Kasumi-1 (cell line): ENCODE measurements at places on chromosomes 7 and 10.

- no peak for DNase-seq
These were observed 59.2 kb downstream of the ANLN start for GRCh38 chr7:36448781-36449379.

DNA sequence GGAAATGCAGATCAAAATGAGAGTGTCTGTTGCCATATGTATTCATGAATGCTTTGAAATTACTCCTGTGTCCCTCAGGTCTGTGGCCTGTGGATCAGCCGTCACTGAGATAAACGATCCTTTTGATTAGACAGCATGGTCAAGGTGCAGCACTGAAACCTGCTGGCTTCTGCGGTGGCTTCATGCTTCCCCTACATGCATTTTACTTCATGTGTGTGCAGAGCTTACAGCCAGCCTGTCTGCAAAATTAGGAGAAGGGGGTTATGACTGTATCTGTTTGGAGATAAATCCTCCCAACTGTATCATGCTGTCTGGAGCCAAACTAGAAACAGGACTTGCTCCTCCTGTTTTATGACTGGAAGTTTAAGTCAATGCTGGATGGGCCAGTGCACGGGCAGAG, 71.0 kb upstream of the PLPP4 start:
- DNase-seq, result no peak

- DNase-seq, result no peak
These were observed 342.1 kb downstream of the BMPER start for GRCh38 chr7:34247468-34247867.

- no peak for DNase-seq
These were observed 683.2 kb upstream of the LRRN3 start for GRCh38 chr7:110407706-110408105.

- peak; percentile 34 for DNase-seq
These were observed 28.7 kb downstream of the NUP42 start for GRCh38 chr7:23210506-23210905.

DNA sequence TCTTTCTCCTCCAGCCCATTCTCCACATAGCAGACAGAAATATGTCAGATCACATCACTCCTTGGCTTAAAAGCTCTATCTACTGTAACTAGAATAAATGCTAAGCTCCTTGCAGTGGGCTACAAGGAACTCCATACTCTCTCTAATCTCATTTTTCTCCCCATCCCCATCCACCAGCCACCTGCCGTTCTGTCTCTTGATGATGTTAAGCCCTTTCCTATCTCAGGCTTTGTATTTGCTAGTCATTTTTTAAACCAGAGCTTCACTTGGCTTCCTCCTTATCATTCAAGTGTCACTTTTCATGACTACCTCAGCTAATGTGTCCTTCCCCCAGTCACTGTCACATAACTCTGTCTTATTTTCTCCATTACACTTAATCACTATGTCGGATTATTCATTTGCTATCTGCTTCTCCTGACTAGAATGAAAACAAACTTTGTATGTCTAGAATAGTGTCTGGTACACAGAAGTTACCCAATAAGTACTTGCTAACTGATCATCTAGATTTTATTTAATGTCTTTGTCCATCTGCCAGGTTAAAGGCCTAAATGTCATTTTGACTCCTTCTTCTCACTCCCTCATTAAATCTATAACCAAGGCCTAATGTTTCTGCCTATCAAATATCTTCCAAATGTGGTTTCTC, 87.2 kb upstream of the RPA3 start:
- DNase-seq, result no peak

DNA sequence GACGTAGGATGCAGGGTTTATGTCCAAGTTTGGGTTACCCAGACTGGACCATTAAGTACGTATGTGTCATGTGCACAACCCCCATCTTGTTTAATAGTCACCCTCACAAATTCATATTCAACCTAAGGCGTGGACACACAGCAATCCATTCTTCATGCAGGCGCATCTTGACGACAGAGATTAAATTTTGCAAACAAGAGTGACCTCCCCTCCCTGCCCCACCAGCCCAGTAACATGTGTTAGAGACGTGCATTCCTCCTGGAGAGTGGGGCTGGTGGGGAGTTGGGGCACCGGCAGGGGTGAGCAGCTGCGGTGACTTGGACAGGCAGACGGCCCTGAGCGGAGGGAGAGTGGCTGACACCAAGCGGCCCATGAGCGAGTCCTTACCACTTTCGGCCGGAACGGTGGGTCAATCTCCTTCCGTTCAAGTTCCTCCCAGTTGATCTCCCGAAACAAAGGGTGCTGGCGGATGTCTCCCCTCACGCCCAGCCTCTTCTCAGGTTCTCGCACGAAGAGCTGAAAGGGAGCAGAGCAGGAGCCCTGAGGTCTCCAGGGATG, 149.6 kb downstream of the PRKCQ start:
- DNase-seq, result no peak

- no peak for DNase-seq
These were observed 35.5 kb downstream of the GPRIN2 start for GRCh38 chr10:46520941-46521340.

- DNase-seq, result no peak
These were observed 40.4 kb downstream of the PROSER2 start for GRCh38 chr10:11863353-11864109.

DNA sequence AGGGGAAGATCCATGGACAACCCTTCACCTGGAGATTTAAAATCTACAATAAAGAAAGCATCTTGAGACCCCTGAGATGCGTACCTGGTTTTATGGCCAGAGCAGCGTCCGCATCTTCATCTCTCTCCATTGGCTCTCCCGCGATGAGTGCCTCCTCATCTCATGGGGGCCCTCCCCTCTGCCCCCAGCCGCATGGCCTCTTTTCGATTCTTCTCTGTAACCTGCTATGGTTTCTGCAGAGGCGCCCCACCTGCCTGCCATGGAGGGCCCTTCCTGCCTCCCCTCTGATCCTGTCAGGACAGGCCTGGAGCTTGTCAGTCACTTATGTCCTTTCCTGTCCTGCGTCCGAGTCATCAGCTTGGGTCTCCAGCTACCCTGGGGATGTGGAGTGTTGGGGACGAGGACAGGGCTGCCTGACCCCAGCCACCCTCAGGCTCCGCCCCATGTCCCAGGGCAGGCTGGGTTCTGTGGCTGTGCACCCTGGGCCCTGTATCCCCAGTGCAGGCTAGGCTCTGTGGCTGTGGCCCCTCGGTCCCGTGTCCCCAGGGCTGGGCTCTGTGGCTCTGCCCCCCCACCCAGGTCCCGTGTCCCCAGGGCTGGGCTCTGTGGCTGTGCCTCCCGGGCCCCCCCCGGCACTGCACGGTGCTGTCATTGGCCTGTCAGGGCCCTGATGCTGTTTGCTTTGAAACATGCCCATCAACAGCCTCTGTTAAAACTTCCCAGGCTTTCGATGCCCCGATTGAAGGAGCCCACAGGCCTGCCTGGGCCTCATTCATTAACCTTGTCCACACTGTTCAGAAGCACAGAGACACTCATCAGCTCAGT, 99.8 kb downstream of the WDR37 start:
- no peak for DNase-seq

DNA sequence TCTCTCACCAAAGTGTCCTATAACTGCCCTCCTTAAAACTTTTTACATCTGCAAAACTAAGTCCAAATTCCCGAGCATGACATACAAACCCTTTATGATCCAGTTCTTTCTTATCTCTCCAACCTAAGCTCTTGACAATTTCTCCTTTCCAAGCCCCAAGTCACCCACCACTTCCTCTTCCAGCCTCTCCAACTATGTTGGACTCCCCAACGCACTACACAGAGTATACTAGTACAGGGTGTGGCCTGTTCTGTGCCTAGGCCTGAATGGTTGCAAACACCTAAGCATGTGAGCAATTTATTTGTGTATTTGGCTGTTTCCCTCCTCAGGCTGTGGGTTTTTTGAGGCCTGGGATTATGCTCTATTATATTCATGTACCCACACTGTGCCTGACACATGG, 101.2 kb upstream of the APBB1IP start:
- peak; percentile 85 for DNase-seq

- DNase-seq, result peak; percentile 49
These were observed 67.3 kb upstream of the UCN3 start for GRCh38 chr10:5297466-5297865.
